Stimulated activated CD4-positive, alpha-beta T cell treated with anti-CD3 and anti-CD28 coated beads, TNF-alpha, amount 100 ng/mL, for 48 hours (primary cell): ENCODE measurements at places on chromosomes 2 and 18.
A peak's percentile ranks its signal among the peaks of the same experiment; 100 is the strongest.

DNA sequence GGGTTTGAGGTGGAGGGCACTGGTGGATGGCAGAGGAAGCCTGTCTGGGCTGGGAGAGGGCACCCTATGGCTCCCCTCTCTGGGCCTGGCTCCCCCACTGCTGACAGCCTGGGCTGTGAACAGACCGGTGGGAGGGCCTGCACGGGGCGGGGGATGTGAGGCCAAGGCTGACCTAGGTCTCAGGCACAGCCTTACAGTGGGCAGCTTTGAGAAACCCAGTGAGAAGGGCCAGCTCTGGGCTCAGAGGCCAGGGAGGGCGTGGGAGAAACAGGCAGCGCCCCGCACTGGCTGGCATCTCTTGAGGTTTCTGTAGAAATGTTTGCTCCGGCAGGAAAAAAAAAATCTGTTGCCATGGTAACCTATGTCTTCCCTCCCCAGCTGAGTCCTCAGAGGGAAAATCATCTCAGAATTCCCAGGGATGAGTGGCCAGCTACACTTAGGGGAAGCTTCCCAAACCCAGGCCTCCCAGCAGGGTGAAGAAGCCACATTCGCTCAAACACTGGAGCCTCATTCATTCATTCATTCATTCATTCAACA is 71.7 kb upstream of the TAF1B start:
- no peak for DNase-seq

GRCh38 chr2:50097148-50097547 is 934.8 kb downstream of the NRXN1 start:
- DNase-seq = no peak

DNA sequence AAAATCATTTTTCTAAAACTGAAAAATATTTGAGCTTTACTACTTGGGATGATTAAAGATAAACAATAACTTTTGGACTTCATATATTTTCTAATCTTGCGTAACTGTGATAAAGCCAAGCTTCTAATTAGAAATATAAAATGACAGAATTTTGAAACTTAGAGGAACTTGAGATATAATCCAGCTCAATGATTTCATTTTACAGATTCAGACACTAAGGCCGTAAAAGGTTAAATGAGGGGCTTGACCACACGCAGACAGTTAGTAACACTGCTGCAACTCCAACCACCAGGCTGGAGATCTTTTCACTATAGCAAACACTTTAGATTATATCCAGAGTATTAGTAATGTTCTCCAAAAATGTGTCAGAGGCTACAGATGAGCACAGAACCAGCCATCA is 445.5 kb downstream of the ZEB2 start:
- DNase-seq = no peak

DNA sequence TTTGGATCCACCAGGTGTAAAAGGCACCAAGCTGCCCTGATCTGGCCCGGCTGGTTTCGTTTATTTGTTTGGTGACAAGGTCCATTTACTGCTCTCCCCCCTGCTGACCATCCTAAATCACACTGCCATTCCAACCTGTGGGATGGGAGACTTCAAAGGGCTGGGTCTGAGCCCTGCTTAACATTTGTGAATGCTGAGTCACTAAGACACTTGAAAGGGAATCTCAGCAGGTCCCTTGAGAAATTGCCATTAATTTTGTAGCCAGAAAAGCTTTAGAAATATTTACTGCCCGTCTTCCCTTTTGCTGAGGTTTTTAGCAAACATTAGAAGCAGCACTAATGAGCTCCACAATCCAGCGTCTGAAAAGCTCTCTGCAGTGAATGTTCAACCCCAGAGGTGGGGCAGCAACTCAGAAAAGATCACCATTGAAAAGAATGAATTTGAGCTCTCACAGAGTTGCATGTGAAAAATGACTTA is 133.8 kb downstream of the ARL4C start:
- no peak for DNase-seq

- DNase-seq = no peak
Observed at GRCh38 chr2:172090044-172090961, 5.0 kb downstream of the DLX1 start.

- DNase-seq = no peak
Observed at GRCh38 chr2:108594132-108594981, 60.1 kb downstream of the LIMS1 start.

DNA sequence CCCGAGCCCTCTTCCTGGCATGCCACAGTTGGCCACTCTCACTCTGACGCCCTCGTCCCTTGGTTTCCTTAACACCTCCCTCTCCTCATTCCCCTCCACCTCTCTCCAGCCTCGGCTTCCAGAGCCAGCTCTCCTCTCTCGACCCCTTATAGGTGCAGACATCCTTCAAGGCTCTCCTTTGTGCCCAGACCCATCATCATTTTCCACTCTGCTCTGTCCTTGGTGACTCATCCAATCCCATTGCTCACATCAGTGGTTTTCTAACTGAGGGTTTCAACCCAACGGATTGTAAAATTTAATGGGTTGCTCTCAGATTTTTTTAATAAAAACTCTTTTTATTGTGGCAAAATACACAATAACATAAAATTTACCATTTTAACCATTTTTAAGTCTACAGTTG is 6.2 kb downstream of the ST8SIA5 start:
- DNase-seq = no peak

GRCh38 chr2:71798266-71799012 is 345.1 kb downstream of the DYSF start:
- DNase-seq = peak; percentile 13

DNA sequence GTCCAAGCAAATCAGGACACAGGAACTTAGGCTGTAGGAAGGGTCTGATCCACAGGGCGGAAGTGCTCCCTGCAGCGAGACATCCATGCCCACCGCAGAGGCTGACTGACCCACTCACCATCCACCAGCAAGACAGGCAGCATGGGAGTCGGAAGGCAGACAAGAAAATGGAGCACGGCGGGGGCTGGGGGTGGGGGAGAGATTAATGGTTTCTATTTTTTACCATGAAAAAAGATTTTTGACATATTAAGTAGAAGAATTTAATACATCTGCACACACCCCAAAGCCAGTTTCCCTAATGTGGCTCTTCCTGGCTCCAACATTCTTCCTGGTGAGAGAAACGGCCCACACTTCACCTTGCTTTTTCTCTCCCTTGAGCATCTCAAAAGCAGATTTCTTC is 55.1 kb upstream of the ST8SIA3 start:
- DNase-seq = no peak

DNA sequence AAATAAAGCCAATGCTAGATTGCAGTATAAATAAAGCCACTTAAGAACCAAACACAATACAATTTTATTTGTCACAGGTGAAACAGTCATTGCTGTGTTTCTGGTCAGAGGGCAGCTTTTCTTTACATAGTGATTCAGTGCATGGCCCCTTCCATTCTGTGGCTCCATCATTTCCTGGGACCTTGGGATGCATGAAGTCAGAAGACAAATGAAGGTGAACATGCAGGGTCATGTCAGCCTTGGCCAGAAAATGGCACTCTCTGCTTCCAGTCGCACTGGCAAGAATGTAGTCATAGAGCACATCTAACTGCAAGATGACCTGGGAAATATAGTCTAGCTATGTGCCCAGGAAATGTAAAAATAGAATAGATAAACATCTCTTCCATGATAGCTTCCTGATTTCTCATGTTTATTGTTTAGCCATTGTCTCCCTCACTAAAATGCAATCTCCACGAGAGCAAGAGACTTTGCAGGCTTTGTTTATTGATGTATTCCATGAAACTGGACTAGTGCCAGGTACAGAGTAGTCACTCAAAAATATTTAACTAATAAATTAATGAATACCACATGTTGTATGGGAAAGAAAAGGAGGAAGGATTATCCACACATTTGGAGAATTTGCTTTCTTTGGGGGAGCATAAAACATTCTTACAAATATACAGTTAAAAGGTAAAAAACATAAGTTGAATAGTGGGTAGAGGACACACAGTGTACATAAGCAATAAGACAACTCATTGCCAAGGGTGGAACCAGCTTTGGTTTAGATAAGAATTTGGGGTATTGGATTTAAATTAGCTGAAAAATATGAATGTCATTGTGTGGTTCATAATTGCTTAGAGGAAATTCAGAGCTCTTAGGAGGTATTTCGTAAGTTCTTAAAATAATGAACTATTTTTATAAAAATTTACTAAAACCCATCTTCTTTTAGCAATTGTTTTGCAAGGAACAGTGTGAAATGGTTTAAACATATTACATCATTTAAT is 343.8 kb downstream of the PID1 start:
- no peak for DNase-seq

- no peak for DNase-seq
Observed at GRCh38 chr2:187079901-187080300, 230.9 kb upstream of the ZSWIM2 start.

- no peak for DNase-seq
Observed at GRCh38 chr2:16155766-16156165, 215.4 kb downstream of the MYCN start.

DNA sequence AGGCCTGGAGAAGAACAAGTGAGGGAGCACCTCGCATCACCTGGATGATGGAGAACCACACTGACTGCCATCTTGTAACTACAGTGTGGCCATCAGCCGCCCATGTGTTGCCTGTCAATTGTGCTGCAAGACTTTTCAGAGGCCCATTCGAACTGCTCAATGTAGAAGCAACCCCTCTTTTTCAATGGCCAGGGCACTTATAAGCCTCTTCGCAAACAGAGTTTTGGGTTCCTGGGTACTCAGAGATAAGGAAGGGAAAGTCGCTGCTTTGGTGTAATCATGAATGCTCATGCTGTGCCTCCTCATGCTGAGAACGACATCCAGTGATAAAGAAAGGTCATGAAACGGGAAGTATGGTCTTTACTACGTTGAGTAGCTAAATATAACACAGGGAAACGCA is 143.9 kb upstream of the SLC39A10 start:
- DNase-seq = no peak

DNA sequence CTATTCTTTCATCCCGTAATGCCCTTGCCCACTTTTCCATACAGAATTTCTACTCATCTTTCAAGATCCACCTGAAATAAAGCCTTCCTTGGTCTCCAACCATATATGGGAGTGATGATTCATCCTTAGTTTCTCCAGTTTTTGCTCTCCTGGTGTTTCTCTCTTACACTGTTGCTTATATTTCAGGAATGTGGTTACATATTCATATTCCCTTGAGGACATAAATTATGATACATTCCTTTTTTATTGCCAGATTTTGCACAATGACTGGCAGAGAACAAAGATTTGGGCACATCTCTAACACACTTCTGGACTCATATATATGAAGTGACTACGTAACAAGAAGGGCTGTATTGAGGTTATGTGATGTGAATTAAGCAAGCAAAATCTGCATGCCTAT is 1573.4 kb upstream of the NXPH2 start:
- no peak for DNase-seq

DNA sequence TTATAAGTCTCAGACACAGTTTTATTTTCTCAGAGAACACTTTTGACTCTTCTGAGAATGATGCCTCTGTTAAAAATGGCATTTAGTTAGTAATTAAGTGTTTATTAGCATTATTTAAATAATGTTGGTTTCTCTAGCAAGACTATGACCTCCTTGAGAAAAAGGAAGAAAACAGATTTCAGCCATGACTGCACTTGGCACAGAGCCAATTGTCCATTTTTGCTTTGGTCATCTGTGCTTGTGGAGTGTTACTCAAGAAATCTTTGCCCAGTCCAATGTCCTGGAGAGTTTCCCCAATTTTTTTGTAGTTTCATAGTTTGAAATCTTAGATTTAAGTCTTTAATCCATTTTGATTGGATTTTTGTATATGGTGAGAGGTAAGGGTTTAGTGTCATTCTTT is 1229.4 kb upstream of the FAM98A start:
- no peak for DNase-seq

GRCh38 chr2:7057865-7058400 is 140.7 kb downstream of the RNF144A start:
- DNase-seq = no peak

DNA sequence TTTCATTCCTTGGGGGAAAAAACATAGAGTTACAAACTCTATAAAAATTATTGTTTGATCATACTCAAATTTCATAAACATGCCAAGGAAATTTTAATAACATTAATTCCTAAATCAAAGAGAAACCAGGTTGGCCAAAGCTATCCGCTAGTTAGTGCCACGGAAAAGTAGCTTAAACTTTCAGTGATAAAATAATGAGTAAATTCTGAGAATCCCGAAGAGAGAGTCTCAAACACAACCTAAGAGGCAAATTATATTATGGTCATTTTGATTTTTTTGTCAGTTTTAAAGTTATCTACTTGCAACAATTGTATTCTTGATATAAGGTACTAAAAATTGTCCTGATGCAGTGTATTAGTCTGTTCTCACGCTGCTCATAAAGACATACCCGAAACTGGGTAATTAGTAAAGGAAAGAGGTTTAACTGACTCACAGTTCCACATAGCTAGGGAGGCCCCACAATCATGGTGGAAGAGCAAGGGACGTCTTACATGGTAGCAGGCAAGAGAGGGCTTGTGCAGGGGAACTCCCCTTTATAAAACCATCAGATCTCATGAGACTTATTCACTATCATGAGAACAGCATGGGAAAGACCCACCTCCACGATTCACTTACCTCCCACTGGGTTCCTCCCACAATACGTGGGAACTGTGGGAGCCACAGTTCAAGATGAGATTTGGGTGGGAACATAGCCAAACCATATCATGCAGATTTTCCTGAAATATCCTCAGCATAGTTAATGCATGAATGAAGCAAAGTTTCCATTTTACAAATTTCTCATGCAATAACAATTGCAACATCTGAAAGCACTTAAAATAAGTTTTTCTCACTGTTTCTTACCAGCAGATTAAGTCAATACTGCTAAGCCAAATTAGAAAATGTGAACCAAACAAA is 205.9 kb upstream of the STK17B start:
- peak; percentile 20 for DNase-seq
